Fibroblast of skin of scalp (primary cell): ENCODE measurements at places on chromosomes 13 and 19.

DNA sequence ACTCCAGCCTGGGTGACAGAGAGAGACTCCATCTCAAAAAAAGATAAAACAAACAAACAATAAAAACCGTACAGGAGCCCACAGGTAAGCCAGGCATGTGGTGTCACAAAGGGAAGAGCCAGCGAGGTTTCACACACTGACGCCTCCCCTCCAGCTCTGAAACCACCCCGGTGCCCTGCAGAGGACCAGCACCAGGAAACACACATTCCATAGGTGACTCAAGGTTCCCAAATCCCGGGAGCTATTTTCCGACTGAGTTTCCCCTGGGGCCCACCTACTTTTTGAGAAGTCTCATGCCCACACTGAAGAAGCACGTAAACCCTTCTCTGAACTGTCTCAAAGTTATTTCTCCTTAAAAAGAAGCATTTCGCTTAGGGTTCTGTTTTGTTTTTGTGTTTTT, 40.3 kb downstream of the RHPN2 start:
- no peak for DNase-seq

DNA sequence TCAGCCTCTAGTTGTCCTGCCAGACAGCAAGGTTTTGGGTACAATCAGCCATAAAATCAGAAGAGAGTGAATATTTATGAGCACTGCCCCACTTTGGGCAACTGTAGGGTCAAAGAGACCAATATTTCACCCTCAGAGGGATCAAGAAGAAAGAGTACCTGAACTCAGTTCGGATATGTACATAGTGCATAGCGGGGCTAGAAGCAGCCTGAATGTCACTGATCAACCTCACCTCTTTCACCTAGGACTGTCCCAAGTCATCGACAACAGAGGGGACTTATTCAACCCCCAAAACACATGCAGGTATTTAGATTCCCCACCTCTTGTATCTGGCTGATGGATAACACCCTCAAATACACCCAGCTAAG, 446.9 kb downstream of the COG6 start:
- no peak for DNase-seq

DNA sequence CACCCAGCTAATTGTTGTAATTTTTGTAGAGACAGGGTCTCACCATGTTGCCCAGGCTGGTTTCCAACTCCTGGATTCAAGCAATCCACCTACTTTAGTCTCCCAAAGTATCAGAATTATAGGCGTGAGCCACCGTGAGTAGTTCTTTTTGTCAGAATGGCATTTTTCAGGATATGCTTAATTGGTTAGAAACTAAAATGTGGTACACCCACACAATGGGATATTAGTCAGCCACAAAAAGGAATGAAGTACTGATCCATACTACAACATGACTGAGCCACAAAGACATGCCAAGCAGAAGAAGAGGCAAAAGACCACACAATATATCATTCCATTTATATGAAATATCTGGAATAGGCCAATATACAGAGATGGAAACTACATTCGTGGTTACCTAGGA, 41.7 kb upstream of the MAP3K10 start:
- no peak for DNase-seq

GRCh38 chr13:56720841-56721240, 419.9 kb upstream of the PRR20A start:
- DNase-seq, result no peak

DNA sequence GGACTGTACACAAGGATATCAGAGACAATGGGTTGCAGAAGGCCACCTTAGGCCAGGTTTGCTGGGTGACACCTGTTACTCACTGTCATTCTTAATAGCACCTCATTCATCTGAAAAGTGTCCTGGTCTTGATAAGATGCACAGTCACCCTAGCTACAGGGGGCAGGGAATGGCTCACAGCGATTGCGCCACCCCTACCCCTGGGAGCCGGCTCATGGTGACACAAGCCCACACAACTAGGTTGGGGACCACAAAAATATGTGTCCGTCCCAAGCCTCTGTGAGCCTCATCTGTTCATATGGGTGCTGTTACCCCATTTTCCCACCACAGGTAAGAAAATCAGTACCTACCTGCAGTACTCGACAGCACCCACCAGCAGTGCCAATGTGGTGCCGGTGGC, 23.4 kb downstream of the MED26 start:
- no peak for DNase-seq

DNA sequence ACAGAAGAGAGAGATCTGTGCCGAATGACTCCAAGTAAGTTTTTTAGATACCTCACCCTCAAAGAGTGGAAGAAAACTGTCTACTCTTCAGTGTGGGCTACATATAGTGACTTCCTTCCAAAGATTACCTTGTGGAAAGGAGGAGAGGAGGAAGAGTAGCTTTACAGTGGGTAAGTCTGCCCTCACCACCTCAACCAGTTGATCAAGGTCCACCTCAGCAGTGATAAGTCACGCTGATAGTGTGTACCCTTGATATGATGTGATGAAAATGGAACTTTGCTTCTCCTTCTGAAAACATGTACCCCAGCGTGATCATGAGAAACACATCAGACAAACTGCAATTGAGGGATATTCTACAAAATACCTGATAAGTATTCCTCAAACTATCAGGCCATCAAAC, 20.6 kb downstream of the KLF5 start:
- DNase-seq, result no peak

GRCh38 chr13:91647361-91647990, 249.1 kb downstream of the GPC5 start:
- DNase-seq, result peak; percentile 69

GRCh38 chr19:46410205-46411087, 2.9 kb downstream of the CCDC8 start:
- DNase-seq, result no peak

- no peak for DNase-seq
Observed at GRCh38 chr13:70905035-70905434, 796.8 kb upstream of the KLHL1 start.

DNA sequence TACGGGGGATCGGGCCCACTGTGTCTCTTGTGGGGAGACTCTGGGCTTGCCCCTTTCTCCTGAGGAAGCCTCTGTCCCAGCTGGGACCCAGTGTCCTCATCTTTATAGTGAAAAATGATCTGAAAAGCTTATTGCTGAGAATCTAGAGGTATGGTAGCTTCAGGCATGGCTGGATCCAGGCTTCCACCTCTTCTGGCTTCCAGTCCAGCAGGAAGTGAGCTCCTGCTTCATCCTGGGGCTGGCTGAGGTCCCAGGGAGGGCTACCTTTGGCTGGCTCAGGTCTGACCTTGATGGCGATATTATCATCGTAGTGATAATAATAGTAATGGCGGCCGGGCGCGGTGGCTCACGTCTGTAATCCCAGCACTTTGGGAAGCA, 3.0 kb downstream of the SLC5A5 start:
- no peak for DNase-seq

- peak; percentile 73 for DNase-seq
Observed at GRCh38 chr19:40745402-40745780, 4.9 kb downstream of the ACTMAP start.
